ENCODE measurements at places on chromosomes 1 and 21. TPM values are rescaled to one million over a fixed set of nuclear protein-coding genes. Genes with fewer than 3 reads are reported as not detected.
A peak's percentile ranks its signal among the peaks of the same experiment; 100 is the strongest.

The CENPL gene
- 14.1 TPM for total RNA-seq

The OR2T12 gene
- total RNA-seq: not detected

The DCDC2B gene
- total RNA-seq: not detected

The SLC44A5 gene
- not detected for total RNA-seq

The KIF14 gene
- total RNA-seq: 1.2 TPM

The TTC22 gene
- total RNA-seq: 65.2 TPM

The REN gene
- not detected for total RNA-seq

DNA sequence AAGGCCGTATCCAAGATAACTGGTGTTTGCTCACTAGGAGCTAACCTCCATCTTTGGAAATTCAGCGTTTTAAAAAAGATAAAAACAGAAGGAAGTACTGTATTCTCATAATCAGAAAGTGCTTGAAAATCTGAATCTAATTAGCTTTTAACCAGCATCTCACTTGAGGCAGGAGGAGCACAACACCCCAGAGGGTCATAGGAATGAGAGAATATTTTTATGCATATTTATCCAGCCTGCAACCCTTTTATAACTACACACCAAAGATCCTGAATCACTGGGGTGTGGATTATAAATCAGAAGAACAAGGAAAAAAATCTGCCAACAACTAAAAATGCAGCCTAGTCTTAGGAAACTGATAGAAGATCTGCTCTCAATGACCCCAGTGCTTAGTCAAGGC lies 68.0 kb upstream of the PTCH2 start:
- no peaks in the 10 kb centered on the region for H3K36me3 ChIP-seq
- no peak overlapping the region for H3K27ac ChIP-seq
- H3K4me1 ChIP-seq: no peaks in the 10 kb centered on the region

GRCh38 chr1:84887261-84887934 lies 5.6 kb downstream of the LPAR3 start:
- DNase-seq: no peak
- H3K36me3 ChIP-seq: no peaks in the 10 kb centered on the region
- no peak overlapping the region for H3K4me3 ChIP-seq

DNA sequence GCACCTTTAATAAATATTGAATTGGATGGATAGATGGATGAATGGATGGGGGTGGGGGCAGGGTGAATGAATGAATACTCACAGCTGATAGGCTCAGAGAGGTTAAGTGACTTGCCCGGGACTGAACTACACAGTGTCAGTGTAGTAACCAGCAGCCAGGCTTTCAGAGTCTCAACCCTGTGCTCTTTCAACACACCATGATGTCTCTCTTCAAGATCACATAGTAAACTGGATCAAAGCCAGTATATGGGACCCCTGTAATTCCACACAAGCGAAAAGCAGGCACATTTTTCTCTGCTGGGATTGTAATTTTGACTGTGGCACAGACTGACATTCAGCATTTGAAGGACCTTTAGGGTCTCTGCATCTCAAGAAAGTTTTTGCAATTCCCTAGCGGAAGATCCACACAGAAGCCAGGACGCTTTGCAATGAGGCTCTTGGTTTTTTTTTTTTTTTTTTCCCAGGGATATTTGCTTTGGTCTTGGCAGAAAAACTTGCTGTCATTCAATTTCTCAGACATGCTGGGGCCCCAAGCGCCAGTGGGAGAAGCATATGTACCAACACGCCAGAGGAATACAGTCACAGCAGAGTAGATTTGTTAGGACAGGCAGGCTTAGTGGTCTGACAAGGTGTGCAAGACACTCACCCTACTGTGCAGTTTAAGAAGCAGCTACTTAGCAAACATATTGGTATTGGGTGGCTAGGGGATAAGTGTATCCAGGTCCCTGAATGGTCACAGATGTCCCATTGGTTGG lies 213.1 kb upstream of the CAMK1G start:
- DNase-seq: no peak
- no peaks in the 10 kb centered on the region for H3K27me3 ChIP-seq
- no peaks in the 10 kb centered on the region for H3K4me1 ChIP-seq
- no peak overlapping the region for H3K27ac ChIP-seq

DNA sequence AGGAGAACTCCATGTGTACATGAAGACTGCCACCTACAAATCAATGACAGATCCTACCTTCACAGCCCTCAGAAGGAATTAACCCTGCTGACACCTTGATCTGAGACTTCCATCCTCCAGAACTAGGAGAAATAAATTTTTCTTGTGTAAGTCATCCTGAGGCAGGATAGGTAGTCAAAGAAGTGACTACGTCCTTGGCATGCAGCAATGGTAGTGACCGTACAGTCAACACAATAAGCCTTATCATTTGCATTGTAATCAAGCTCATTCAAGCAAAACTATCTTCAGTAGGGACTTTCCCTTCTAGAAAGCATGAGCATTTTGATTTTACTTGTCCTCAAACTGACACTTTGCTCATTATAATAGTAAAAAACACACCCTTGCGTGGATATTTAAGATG lies 64.0 kb upstream of the KCNK1 start:
- no peak overlapping the region for H3K27ac ChIP-seq
- H3K27me3 ChIP-seq: no peaks in the 10 kb centered on the region
- DNase-seq: no peak
- no peak overlapping the region for H3K4me3 ChIP-seq

GRCh38 chr1:45834689-45835088 lies 31.3 kb downstream of the MAST2 start:
- no peaks in the 10 kb centered on the region for H3K4me1 ChIP-seq
- H3K27ac ChIP-seq: no peak overlapping the region
- no peak overlapping the region for H3K4me3 ChIP-seq

- H3K27ac ChIP-seq: peak overlapping the region; percentile 96
- no peaks in the 10 kb centered on the region for H3K36me3 ChIP-seq
- no peak for DNase-seq
- peaks cover 7% of the 10 kb centered on the region for H3K4me1 ChIP-seq
Measured at GRCh38 chr1:43349594-43350306, 9.0 kb upstream of the CDC20 start.

DNA sequence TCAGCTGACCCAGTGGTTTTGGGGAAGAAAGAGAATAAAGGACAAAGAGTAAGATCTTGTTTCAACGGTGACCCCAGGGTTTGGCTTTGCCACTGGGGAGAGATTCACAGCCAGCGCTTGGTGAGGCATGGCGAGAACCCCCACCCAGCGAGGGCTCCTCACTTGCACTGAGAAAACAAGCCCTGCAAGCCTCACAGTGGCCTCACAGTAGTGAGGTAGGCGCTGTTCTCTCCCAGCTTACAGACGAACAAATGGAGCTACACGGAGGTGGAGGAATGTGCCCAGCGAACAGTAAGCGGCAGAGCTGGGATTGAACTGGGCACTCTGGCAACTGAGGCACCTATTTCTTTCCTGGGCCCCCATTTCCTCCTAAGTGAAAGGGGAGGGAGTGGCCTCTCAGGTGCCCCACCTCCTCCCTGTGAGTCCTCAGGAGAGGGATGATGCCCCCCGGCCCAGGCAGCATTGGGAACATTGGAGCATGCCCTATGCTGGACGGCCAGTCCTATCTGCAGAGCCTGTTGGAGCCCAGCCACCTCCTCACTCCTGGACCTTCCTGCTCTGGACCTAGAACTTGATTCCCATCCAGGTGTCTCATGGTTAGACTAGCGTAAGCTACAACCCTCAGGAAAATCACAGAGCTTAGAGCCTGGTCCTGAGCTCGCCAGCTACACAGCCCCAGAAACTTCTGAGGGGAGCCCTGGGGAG lies 73.4 kb upstream of the EDN2 start:
- no peak for DNase-seq
- H3K4me3 ChIP-seq: no peak overlapping the region
- H3K4me1 ChIP-seq: peaks cover 4% of the 10 kb centered on the region
- no peaks in the 10 kb centered on the region for H3K36me3 ChIP-seq
- no peaks in the 10 kb centered on the region for H3K27me3 ChIP-seq

DNA sequence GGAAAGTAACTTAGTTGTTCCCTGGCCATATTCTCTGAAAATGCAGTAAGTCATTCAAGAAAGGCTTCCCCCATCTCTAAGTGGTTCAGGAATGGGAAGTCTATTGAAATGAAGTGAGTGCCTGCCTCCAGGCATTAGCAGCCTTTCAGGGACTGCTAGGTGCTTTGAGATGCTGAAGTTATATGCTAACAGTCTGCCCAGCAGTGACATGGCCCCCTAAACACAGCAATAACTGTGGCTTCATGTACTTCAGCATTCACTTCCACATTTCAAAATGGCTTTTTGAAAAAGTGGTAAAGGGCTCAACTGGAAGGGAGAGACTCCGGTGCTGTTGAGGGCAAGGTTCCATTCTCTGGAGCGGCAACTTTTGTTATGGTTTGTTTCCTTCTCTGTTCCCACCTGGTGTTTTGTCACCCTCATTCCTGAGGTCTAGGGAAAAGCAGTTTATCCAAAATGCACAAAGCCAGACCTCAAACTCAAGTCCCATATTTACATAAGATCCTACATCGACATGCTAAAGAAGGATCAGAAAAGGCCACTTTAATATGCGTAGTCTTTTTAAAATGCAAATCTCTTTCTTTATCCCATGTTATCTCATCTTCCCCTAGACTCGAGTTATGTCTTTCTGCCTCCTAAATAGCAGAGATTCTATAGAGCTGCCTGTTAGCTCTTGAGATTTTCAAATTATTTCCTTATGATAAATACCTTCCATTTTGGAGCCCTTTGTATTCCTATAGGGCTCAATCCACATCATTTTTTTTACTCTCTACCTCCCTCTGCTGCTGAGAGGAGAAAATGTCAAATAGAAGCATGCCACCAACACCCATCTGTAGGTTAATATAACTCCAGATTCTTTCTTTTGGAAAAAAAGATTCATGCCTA lies 34.2 kb upstream of the LRRC8C start:
- no peaks in the 10 kb centered on the region for H3K27me3 ChIP-seq
- DNase-seq: peak; percentile 68
- no peak overlapping the region for H3K27ac ChIP-seq
- H3K4me3 ChIP-seq: no peak overlapping the region

- H3K36me3 ChIP-seq: no peaks in the 10 kb centered on the region
- DNase-seq: peak; percentile 63
- peak within 1 kb of the TSS; percentile 94 for H3K27ac ChIP-seq
- H3K4me3 ChIP-seq: peak within 1 kb of the TSS; percentile 88
Measured at GRCh38 chr1:23483321-23484252, at the start of gene ASAP3. Gene ASAP3 (minus strand): TSS chr1:23484179. CDS start chr1:23484133, 46 bp downstream.

GRCh38 chr1:246532519-246532918 lies 25.4 kb upstream of the SMYD3 start:
- H3K36me3 ChIP-seq: no peaks in the 10 kb centered on the region
- no peak for DNase-seq
- no peak overlapping the region for H3K27ac ChIP-seq

GRCh38 chr21:27045281-27045985 lies 78.5 kb upstream of the ADAMTS5 start:
- no peaks in the 10 kb centered on the region for H3K27me3 ChIP-seq
- no peak overlapping the region for H3K27ac ChIP-seq
- H3K4me3 ChIP-seq: no peak overlapping the region
- no peaks in the 10 kb centered on the region for H3K36me3 ChIP-seq

DNA sequence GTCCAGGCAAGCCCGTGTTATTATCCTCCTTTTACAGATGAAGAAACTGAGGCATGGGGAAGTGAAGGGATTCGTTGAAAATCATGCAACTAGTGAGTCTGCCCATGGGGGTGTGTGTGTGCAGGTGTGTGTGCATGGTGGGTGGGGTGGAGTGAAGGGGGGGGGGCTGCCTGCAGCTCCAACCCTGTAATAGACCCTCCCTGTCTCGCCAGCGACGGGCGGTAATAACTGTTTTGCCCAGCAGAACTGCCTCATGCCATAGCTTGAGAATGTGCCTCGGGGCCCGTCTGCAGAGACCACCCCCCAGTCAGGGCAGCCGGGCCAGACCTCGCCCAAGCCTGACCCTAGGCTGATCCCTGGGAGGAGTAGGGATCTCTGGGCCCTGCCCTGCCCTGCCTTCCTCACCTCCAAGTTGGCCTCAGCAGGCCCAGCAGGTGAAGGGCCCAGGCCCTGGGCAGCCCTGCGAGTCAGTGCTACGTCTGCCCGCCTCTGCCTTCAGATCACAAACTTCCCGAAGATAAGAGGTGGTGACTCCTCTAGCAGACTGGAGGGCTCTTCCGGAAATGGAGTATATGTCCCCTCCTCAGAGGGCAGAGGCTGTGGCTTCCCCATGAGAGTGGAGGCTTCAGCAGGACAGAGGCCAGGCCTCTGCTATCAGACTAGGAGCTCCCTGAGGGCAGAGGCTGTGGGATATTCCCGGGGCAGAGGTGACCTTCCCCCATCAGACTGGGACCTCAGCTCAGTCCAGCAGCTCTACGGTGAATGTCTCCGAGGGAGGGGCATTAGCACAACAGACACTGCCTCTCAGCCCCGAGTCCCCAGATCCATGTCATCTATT lies 15.7 kb upstream of the EPHA2 start:
- H3K27ac ChIP-seq: peak overlapping the region; percentile 5
- H3K27me3 ChIP-seq: peaks cover 8% of the 10 kb centered on the region
- H3K4me3 ChIP-seq: no peak overlapping the region
- DNase-seq: no peak

GRCh38 chr1:24981631-24982005 lies 51.5 kb upstream of the RUNX3 start:
- no peak for DNase-seq
- no peaks in the 10 kb centered on the region for H3K27me3 ChIP-seq
- no peaks in the 10 kb centered on the region for H3K4me1 ChIP-seq
- no peak overlapping the region for H3K27ac ChIP-seq
- H3K36me3 ChIP-seq: no peaks in the 10 kb centered on the region

GRCh38 chr1:192126030-192126619 lies 32.1 kb upstream of the RGS18 start:
- no peaks in the 10 kb centered on the region for H3K27me3 ChIP-seq
- no peak overlapping the region for H3K4me3 ChIP-seq
- no peaks in the 10 kb centered on the region for H3K36me3 ChIP-seq
- H3K27ac ChIP-seq: no peak overlapping the region

GRCh38 chr21:43942201-43942600 lies 69.9 kb upstream of the TRAPPC10 start:
- H3K36me3 ChIP-seq: peaks cover 13% of the 10 kb centered on the region
- H3K27me3 ChIP-seq: no peaks in the 10 kb centered on the region
- H3K4me3 ChIP-seq: no peak overlapping the region
- H3K27ac ChIP-seq: no peak overlapping the region
- H3K4me1 ChIP-seq: peaks cover 13% of the 10 kb centered on the region
- no peak for DNase-seq

- no peaks in the 10 kb centered on the region for H3K4me1 ChIP-seq
- no peak for DNase-seq
- H3K36me3 ChIP-seq: no peaks in the 10 kb centered on the region
- no peaks in the 10 kb centered on the region for H3K27me3 ChIP-seq
- H3K27ac ChIP-seq: no peak within 1 kb of the TSS
- no peak within 1 kb of the TSS for H3K4me3 ChIP-seq
Measured at GRCh38 chr1:152413909-152414308, at the start of gene CRNN. Gene CRNN (minus strand): TSS chr1:152414263. CDS start chr1:152412233, 2,030 bp downstream.

- DNase-seq: peak; percentile 64
- no peak overlapping the region for H3K4me3 ChIP-seq
- H3K27ac ChIP-seq: peak overlapping the region; percentile 71
- H3K36me3 ChIP-seq: no peaks in the 10 kb centered on the region
- no peaks in the 10 kb centered on the region for H3K27me3 ChIP-seq
Measured at GRCh38 chr1:167447521-167448136, 70.7 kb downstream of the CD247 start.

DNA sequence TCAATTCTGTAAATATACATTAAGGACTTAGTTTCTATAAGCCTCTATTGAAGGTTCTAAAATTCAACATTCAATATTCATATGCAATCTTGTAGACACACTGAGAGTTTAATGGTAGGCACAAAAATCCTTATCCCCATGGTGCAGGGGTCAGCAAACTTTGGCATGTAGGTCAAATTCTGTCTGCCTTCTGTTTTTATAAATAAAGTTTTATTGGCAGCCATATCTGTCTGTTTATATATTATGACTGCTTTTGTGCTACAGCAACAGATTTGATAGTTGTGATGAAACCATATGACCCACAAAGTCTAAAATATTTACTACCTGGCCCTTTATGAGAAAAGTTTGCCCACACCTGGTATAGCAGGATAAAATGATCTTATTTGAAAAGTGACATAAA lies 91.2 kb upstream of the PPIH start:
- H3K4me1 ChIP-seq: no peaks in the 10 kb centered on the region
- H3K36me3 ChIP-seq: no peaks in the 10 kb centered on the region
- H3K27me3 ChIP-seq: no peaks in the 10 kb centered on the region
- no peak overlapping the region for H3K4me3 ChIP-seq

Measured in stomach (tissue), 19 donors.